ENCODE measurements at places on chromosomes 4 and X.

GRCh38 chr4:130486841-130487240 is 1390.9 kb downstream of the C4orf33 start:
- no peak for DNase-seq

DNA sequence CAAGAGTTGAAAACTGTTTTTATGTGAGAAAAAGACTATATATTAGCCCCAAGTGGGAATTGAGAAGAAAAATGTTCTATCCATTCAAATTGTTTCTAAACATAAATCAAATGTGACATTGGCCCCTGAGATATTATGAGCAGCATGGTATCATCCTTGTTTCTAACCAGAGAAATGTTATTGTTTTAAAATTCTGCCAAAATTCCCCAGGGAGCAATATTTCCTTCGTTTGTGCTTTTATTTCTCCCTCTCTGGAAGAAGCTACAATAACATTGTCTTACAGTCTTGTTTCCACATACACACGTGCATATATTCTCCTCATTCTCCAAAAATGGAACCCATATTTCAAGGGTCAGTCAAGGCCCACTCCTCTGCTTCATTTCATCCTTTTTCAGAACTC is 46.7 kb downstream of the MAGEB17 start:
- no peak for DNase-seq

DNA sequence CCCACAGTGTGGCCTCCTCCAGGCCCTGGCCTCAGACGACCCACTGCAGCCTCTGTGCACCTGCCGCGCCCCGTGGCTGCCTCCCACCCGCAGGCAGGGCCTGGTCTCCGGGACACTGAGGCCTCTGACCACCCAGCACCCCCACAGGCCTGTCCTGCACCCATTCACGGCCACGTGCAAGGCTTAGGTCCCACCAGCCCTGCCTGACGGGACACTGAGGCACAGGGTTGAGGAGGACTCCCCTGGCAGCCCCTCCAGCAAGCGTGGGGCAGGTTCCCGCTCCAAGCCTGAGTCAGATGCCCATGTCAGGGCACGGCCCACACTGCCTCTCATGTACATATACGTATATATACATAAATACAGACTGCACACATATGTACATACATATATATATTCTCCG is 23.5 kb downstream of the NELFA start:
- DNase-seq: no peak

- DNase-seq: no peak
Observed at GRCh38 chrX:155028877-155029291, 2.2 kb downstream of the FUNDC2 start.

DNA sequence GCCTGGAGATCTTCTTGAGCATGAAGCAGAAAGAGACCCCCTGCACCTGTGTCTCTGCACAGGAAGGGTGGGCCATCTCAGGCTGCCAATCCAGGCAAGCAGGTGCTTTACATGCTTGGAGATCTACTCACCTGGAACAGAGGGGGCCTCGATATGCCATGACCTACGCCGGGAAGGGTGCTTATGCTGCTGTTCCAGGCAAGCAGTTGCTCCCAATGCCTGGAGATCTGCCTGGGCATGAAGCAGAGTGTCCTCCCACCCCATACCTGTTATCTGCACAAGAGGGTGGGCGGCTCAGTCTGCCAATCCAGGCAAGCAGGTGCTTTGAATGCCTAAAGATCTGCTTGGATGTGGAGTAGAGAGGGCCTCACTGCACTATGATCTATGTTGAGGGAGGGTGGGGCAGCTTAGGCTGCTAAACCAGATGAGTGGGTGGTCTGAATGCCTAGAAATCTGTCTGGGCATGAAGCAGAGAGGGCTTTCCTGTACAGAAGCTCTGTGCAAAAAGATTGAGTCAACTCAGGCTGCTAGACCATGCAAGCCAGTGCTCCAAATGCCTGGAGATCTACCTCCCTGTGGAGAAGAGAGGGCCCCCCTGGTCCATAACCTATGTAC is 104.5 kb upstream of the QRFPR start:
- DNase-seq: no peak

DNA sequence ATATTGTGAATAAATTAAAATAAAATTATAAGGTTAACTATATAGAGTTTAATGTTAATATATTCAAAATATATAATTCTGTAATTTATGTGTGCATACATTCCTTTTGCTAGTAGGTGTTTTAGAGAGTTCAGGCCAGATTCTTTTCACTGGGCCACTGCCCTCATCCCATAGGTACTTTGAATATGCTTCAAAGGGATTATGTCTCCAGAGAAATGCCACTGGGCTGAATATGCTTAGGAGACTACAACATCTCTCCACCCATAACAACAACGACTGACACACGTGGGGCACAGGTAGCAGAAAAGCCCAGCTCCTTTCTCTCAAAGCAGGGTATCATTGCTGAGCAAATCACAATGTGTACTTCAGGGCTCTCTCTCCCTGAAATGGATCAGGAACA is 290.9 kb upstream of the TACR3 start:
- no peak for DNase-seq

DNA sequence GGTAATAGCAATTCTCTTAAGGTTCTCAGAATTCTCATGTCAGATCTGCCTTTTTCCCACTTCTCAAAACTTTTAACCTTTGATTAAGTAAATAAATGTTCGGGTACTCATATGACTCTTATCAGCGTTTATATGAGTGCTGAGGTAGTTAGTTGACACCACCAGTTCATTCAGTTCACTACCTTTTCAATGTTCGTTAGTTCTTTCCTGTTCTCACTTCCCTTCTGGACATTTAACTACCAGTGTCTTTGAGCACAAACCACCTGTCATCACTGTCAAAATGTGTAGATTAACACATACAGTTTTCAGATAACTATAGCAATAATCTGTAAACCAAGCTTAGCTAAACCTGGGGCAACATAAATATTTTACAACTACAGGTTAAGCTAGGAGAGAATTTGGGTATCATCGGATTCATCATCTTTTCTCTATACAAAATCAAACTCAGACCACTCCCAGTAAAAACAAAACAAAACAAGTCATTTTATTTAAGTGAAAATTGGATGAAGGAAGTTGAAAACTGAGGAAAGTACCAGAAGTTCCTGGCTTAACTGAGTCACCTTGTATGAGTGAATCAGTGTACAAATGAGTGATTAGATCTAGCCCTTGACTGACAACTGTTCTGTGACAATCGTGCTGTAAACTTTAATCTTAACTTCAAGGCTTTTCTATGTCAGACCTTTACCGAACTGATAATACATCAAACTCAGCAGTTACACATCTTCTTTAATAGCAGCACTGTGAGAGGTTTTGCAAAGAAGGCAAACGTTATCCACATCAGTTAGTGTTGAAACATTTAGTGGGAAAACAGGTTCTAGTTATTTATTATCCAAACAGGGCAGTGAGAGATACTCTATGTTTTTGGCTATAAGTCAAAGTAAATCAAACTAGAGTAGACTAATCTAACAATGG is 41.9 kb downstream of the ARHGEF38 start:
- no peak for DNase-seq

GRCh38 chr4:139175646-139176301 is 1.2 kb downstream of the ELF2 start:
- DNase-seq: no peak

GRCh38 chrX:2954541-2954940 is 25.4 kb upstream of the ARSD start:
- DNase-seq: no peak

GRCh38 chrX:9108054-9108453 is 74.1 kb upstream of the FAM9B start:
- DNase-seq: no peak

- no peak for DNase-seq
Observed at GRCh38 chr4:8495803-8496202, 55.2 kb downstream of the TRMT44 start.

DNA sequence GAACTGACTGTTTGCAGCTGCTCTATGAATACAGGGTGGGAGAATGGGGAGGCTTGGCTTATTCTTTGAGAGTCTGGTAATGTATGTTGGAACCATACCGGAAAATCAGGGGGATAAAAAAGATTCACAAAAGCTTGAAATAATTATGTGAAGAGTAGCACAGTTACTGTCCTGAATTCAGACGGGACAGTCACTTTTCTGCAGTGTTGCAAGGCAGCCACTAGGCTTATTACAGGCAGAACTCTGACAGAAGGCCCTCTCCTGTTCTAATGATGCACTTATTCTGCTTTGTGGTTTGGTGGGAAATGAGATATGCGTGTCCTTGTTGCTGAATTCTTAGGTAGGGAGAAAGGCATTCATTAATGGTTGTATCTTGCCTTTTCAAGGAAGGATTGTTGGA is 37.2 kb downstream of the GUCY1B1 start:
- DNase-seq: no peak

DNA sequence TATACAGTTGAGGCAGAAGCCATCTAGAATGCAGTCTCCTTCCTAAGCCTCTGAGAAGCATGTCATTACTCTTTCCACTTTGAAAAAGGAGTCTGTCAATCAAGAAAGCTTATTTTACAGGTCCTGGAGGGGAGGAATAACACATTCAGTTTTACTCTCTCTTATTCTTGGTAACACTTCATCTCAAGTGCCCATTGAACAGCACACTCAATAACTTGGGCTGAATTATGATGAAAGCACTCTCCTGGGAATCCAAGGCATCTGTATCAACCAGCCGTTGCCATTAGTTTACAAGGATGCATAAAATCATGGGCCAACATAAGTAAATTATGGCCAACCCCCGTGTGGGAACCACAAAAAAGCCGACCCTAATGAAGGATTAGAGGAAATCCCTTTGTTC is 282.4 kb downstream of the C4orf33 start:
- no peak for DNase-seq

DNA sequence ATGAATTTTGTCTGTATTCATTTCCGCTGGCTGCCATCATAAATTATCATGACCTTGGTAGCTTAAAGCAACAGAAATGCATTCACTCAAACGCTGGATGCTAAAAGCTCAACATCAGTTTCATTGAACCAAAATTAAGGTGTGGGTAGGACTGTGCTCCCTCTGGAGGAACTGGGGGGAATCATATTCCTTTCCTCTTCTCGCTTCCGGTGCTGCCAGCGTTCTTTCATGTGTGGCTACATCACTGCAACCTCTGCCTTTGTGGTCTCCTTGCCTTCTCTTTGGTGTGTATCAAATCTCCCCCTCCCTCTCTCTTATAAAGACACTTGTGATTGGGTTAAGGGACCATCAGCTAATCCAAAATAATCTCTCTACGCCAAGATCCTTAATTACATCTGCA is 39.5 kb downstream of the NEIL3 start:
- no peak for DNase-seq

GRCh38 chrX:13763489-13763888 is 28.9 kb downstream of the OFD1 start:
- DNase-seq: no peak

DNA sequence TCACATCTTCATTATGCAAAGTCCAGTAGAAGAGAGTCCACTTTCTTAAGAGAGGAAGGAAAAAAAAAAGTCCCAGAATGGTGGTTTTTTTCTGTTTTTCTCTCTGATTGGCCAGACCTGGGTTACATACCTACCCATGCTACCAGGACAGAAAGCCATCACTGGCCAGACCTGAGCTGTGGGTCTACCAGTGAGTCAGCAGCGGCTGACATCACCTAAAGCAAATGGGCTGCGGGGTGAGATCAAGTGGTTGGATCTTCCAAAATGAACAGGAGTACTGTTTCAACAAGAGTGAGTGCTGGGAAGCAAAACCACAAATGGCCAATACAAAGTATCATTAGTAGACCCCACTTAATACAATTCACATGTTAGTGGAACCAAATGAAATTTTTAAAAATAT is 1.6 kb upstream of the NDST3 start:
- no peak for DNase-seq

- peak; percentile 30 for DNase-seq
Observed at GRCh38 chrX:68732906-68733493, 85.5 kb downstream of the STARD8 start.

- no peak for DNase-seq
Observed at GRCh38 chr4:57926311-57926710, 816.1 kb upstream of the IGFBP7 start.

DNA sequence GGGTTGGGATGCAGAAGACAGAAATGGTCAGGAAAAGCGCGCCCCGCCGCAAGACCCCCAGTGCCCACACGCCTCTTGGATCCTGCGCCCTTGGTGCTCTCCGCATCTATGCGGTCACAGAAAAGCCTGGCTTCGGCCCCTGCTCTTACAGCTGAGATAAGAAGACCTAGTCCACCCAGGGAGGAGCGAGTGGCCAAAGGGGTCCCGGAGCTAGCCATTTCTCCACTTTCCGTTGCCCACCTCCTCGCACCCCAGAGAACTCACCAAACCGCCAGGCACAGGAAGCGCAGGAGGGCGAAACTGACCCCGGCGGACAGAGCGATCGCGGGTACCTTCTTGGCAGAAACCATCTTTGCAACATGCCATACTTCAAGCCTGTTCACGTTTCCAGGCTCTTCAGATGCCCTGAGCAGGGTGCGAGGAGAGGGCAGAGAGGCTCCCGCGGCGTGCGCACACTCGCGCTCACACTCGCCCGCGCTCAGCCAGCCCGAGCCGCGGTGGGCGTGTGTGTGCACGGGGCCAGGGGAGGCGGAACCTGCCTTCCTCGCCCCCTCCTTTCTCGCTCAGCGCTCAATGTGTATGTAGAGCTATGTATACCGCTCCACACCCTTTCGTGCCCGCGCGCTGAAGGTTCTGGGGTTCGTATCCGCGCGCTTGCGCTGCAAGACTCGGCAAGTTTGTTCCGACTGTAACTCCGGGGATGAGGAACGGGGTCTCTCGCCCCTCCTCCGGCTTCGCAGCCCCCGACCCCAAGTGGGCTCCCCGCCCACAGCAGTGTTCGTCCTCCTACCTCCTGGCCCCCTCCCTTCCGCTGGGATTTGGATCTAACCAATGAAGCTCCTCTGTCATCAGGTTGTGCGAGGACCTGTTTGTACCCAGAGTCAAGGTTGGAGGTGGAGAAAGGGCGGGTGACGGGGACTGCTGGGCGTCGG is at the start of gene GABRA4:
TSS of gene GABRA4 (minus strand) at position 507 of the 932 bp plus-strand sequence. CDS start at position 350, 157 bp downstream.
- DNase-seq: no peak

GRCh38 chr4:174217273-174218126 is 66.0 kb downstream of the FBXO8 start:
- no peak for DNase-seq

GRCh38 chr4:150150629-150151062 is 72.4 kb downstream of the DCLK2 start:
- DNase-seq: no peak

GRCh38 chr4:123114915-123115756 is 192.7 kb upstream of the NUDT6 start:
- DNase-seq: no peak

DNA sequence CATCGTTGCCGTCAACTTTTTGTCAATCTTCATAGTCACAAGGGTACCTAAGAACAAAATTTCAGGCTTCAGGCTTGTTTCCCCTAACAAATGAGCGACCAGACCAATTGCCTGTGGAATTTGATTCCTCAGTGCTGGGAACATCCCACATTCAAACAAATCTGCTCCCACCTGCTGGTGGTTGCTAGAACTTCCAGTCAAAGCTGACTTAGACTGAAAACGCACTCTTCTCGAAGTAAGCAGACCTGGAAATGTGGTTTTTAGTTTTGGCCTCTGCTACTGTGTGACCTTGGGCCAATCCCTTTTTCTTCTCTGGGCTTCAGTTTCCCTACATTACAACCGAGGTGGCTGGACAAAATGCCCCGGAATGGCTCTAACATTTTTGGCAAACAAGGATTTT is 1.8 kb upstream of the GABRQ start:
- no peak for DNase-seq

Measured in stimulated activated CD8-positive, alpha-beta memory T cell treated with anti-CD3 and anti-CD28 coated beads, Interleukin-12 subunit alpha, Interleukin-12 subunit beta, amount 100 ng/mL, for 1 hour (primary cell).